Stimulated activated CD4-positive, alpha-beta T cell treated with anti-CD3 and anti-CD28 coated beads, Interleukin-1b, Interleukin-23, amount 100 ng/mL, for 48 hours (primary cell): ENCODE measurements at places on chromosomes 3 and 15.

GRCh38 chr15:41341519-41341918, 8.8 kb downstream of the NUSAP1 start:
- DNase-seq = no peak

- no peak for DNase-seq
Measured at GRCh38 chr3:65967451-65967850, 71.3 kb downstream of the MAGI1 start.

- peak; percentile 68 for DNase-seq
Measured at GRCh38 chr3:12948891-12949711, 107.7 kb upstream of the RPL32 start.

GRCh38 chr15:94563456-94563855, 332.1 kb downstream of the MCTP2 start:
- DNase-seq = no peak
